ENCODE measurements at places on chromosomes 16 and 17.

DNA sequence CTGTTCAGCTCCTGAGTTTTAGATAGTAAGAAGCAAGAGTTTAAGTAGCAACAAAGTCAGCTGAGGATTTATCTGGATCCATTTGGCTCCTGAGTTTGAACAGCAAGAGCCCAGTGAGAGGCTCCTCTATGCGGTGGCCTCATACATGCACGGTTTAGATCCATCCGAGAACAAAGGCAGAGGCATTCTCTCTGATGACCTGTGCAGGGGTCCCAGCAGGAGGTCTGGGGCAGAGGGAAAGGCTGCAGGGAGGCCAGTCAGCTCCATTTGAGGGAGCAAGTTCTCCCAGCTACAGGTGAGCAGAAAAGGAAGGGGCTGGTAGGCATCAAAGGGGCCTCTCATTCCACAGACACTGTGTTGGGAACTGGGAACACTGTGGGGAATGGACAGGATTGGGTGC is 16.5 kb downstream of the PITPNM3 start:
- DNase-seq: no peak

DNA sequence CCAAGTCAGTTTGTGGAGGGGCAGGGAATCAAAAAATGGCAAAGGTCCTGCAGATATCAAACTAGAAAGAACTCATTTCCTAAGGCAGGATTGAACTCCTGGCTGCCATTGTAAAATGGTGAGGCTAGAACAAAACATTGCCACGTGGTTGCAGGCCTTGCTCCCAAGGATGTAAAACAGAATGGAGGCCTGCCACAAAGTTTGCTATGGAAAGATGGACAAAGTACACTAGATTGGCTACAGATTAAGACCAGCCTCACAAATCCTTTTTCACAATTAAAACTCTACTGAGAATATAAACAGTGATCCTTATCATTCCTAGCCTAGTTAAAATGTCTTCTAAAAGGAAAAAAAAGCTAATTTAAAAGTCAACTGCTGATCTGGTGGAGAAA is 30.9 kb downstream of the PHKB start:
- DNase-seq: no peak

GRCh38 chr17:50114849-50115357 is 15.1 kb downstream of the SAMD14 start:
- peak; percentile 18 for DNase-seq

DNA sequence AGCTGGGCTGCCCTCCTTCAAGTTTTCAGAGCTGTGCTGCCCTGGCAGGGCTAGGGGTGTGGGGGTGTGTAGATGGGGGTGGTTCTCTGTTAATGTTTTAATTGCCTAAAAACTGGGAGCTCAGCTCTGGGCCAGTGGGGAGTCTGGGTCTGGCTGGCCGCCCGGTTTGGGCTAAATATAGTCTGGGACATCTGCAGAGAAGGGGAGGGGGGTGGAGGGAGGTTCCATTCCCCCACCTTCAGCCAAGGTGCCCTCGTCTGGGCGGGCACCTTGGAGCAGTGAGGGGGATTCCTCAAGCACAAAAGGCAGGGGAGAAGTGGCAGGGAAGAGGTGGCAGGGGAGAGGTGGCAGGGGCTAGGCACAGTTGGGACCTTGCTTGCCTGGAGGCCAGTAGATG is 13.0 kb downstream of the RARA start:
- no peak for DNase-seq

- DNase-seq: no peak
Measured at GRCh38 chr16:12925026-12925800, 23.8 kb downstream of the SHISA9 start.

DNA sequence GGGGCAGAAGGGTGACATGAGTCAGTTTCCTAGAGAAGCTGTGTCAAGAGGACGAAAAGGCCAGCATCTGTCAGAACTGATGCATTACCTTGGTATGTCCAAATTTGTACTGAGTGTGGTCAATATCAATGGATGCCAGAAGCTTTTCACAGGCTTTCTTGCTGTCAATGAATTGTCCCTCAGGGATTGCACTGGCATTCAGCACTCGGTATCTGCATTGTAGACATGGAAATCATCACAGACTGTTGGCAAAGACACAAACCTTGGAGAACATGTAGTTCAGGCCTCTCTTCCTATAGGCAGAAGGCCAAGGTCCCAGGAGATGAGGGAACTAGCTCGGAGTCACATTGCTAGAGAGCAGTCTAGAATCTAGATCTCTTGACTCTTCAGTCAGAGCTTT is 16.6 kb downstream of the MYH3 start:
- DNase-seq: no peak

- no peak for DNase-seq
Measured at GRCh38 chr17:1035546-1036170, 38.7 kb downstream of the TIMM22 start.

Measured in stimulated activated CD4-positive, alpha-beta T cell treated with anti-CD3 and anti-CD28 coated beads, Interleukin-4, amount 100 ng/mL, for 4 hours (primary cell).